SIG-M5 (cell line): ENCODE measurements at places on chromosomes 12 and 14.

DNA sequence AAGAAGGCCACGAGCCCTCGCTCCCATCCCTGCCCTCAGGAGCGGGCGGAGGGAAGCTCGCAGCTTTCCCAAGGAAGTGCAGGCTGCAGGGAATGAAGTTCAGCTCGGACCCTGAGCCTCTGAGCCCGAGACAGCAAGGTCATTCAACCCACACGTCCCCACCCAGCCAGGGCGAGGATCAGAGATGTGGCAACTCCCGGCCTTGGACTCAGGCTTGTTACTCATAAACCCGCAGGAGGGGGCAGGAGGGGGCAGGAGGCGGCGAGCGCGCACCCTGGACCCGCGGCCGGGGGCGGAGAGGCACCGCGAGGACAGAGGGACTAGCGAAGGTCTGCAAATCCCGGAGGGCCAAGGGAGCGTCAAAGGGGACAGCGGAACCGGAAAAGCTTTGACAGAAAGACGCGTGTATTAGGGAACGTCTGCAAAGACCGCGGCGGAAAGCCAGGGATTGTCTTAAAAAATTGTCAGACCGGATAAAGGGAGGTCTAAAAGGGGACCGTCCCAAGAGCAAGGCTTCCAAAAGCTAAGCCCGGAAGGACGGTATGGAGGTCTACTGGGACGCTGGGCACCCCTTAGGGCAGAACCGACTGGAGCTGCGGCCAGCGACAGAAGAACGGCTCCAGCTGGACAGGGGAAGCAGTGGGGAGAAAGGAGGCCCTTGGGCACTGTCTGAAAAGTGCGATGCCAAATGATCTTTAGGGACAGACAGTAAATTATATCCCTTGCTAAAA is 611 bp upstream of the DCAF11 start:
- DNase-seq, result peak; percentile 65

GRCh38 chr14:78181270-78181669 is 11.1 kb downstream of the NRXN3 start:
- DNase-seq, result no peak

DNA sequence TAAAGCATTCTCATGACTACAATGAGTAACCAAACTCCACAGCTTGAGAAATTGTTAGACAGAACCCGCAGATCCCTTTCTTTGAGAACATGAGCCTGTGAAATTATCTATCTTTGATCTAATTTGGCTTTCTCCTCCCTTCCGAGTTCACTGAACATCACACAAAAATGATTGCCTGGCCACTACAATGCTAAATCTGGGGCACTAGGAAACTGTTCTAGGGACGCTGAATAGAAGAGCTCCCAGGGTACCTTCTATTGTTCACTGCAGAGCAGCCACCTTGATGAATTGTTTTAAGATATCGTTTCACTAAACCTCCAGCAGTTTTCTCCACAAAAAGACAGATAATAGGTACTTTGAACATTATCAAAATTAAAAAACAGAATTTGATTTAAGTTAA is 47.5 kb downstream of the SINHCAF start:
- DNase-seq, result no peak

- no peak for DNase-seq
Measured at GRCh38 chr12:104250366-104251125, 35.0 kb downstream of the TXNRD1 start.

DNA sequence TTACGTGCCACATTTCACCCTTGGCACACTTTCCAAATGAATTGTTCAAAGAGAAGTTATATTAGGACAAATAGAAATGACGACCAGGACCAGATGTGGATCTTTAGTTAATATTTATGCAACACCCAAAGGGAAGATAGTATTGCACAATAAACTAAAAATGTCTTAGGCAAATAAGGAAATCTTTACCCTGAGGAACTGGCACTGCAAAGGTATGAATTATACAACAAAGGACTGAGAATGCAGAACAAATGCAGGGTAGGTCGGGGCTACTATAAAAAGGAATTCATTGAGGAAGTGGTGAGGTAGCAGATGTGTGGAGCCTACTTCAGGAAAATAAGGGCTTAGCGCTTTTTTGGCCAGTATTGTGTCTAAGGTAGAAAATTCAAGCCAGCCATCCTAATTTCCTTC is 3.9 kb upstream of the TMTC2 start:
- DNase-seq, result no peak

GRCh38 chr14:76938092-76938500 is 90.4 kb downstream of the IRF2BPL start:
- DNase-seq, result no peak

DNA sequence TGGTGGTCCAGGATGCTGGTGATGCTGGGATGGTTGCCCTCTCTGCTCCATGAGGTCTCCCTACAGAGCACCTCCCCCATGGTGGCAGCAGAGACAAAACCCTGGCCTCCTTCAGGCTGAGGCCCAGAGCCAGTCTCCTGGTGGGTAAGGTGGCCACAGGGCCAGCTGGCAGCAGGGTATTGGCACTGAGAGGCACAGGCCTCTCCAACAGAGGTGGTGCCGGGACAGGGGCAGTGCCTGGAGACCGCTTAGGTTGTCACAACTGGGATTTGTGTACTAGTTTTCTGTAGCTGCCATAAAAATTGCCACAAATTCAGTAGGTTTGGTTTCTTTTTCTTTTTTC is 6.1 kb upstream of the MTA1 start:
- DNase-seq, result no peak
